ENCODE measurements at places on chromosomes 3 and 15.

DNA sequence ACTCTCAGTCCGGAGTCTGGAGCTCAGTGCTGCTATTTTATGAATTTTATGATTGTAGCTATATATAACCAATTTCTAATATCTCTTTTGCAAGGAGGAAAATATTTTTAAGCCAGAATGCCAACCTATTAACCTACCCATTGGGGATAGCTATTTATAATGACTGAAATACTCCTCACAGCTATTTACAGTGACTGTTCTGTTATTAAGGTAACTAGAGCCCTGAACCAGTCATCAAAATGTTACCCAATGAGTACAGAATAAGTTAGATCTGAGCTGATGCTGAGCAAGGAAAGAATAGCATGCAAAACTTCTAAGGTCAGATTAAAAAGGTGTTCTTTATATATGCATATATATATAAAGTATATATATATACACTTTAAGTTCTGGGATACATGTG, 79.6 kb upstream of the PPP2R3A start:
- DNase-seq = no peak

GRCh38 chr3:70606018-70606417, 293.6 kb upstream of the MDFIC2 start:
- no peak for DNase-seq

DNA sequence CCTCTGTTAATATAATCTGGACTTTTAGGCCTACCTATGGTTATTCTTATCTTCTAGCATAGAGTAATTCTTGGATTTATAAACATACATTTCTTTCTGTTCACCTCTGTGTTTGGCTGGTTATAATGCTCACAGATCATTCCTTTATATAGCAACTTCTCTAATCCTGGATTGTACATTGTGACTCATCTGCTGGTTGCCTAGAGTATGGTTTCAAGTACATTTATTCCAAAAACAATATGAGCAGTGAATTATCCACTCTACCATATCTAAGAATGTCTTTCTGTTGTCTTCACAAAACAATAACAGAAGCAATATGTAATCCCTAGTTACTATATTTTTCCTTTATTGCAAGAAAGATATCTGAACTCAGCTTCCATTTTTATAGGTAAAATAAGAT, 35.3 kb downstream of the FSIP1 start:
- no peak for DNase-seq

- DNase-seq = no peak
Measured at GRCh38 chr3:30495172-30496065, 111.0 kb upstream of the TGFBR2 start.

GRCh38 chr3:46987743-46988401, 8.4 kb downstream of the NBEAL2 start:
- DNase-seq = no peak

DNA sequence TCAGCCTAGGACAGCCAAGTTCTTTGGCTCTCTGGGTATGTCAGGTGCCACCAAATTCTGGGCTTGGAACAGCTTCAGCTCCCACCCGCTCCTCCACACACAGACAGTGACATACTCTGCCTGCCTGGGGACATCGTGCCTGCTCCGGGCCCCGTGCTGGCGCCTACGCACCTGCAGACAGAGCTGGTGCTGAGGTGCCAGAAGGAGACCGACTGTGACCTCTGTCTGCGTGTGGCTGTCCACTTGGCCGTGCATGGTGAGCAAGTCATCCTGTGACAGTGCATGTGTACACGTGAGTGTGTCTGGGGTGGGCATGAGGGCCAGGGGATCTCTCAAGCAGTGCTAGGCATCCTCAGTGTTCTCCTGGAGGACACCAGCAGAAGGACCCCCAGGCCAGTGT, 922 bp downstream of the IL17RC start:
- no peak for DNase-seq

DNA sequence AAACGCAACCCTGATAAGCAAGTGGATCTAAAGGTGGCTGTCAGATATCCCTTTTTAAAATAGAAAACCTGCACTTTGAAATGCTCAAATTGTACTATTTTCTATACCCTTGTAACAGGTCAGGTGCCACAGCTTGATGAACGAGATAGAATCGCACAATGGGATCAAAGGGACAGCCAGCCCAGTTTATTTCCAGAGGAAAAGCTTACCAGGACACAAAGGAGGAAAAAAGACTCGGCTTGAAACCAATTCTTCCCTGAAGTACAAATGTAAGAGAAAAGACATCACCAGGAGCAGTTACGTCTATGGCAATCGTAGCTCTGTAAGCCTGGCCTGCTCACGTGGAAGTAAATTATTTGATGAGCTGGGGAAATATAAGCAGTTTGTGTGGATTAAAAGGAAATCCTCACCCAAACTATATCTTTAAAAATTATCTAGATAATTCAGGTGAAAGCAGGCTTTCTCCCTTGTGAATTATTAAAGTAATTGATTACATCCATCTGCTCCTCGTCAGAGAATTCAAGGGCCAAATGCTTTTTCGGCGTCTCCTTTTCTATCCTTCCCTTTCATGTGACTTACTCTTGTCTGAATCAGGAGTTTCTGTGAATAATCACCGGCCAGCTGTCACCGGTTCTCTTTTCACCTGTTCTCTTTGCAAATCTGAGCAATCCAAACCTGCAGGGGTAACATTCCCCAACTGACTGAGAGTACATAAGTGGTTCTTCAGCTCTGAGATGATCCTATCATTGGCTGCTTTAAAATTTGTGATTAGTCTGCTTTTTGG, 339.2 kb upstream of the ONECUT1 start:
- DNase-seq = no peak

GRCh38 chr3:127443581-127444375, 146.8 kb downstream of the TPRA1 start:
- DNase-seq = no peak

DNA sequence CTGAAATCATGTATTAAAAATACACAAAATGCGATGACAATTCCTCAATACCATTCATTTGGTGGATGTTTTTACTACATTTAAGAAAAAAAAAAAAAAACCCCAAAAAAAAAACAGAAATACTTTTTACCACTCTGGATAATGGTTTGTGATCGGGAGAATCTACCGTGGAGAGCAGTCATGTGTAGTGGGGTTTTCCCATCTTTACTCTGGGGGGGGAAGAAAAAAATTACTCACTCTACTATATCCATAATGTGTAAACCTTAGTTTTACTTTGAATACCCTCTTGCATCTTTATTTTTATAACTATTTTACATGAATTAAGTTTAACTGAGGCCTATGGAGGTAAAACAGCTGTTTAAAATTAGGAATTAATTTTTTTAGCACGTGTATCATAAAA, 83.3 kb downstream of the ANKRD28 start:
- no peak for DNase-seq

DNA sequence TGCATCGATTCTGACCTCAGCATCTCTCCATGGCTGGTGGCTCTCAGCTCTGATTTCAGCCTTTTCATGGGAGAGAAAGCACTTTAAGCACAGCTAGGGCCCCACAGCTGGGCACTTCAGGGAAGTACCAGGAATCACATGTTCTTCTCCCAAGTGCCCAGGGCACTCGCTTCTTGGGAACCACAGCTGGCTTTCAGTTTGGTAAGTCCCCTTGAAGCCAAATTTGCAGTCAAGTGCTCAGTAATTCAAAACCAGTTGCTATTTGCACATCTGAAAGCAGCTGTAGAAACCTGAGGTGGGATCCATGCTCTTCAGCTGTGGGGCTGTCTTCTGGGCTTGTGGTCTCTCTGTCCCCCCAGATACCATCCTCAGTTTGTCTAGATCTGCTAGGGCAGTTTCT, 12.8 kb downstream of the GABRA5 start:
- no peak for DNase-seq

DNA sequence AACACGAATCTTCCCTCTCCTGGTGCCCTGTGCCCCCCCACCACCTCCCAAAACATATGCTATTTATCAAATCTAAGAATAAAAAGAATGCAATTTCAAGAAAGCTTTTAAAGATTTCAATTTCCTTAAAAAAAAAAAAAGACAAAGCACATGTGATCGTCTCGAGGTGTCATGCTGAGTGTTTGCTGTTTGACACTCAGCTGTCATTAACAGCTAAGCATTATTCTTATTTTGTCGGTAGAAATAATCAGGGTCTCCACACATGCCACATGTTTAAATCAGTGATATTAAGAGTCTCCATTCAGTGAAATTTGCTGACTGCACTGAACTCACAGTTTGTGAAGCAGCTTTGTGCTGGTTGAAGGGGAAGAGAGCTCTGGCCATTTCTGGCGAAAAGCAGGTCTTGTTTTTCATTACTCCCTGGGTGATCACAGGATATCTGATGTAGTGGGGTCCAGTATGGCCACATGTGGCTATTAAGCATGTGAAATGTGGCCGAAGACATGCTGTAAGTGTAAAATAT, 281.8 kb downstream of the SATB1 start:
- DNase-seq = no peak

DNA sequence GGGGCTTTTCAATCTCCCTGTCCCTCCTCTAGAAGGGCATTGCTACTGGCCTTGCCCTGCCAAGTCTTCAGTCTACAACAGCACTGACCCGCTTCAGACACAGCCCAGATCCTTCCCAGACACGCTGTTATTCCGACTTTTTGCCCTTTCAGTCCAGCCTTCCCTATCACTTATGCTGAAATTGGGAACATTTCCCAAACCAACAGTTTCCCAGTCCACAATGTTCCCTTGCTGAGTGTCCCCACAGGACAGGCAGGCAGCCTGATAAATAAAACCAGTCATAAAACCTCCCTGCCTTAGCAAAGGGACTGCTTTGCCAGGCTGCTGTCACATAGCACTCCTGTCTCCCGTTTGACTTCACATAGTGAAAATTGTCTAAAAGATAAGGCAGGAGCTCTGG, 43.5 kb downstream of the GOLGA6L2 start:
- no peak for DNase-seq

DNA sequence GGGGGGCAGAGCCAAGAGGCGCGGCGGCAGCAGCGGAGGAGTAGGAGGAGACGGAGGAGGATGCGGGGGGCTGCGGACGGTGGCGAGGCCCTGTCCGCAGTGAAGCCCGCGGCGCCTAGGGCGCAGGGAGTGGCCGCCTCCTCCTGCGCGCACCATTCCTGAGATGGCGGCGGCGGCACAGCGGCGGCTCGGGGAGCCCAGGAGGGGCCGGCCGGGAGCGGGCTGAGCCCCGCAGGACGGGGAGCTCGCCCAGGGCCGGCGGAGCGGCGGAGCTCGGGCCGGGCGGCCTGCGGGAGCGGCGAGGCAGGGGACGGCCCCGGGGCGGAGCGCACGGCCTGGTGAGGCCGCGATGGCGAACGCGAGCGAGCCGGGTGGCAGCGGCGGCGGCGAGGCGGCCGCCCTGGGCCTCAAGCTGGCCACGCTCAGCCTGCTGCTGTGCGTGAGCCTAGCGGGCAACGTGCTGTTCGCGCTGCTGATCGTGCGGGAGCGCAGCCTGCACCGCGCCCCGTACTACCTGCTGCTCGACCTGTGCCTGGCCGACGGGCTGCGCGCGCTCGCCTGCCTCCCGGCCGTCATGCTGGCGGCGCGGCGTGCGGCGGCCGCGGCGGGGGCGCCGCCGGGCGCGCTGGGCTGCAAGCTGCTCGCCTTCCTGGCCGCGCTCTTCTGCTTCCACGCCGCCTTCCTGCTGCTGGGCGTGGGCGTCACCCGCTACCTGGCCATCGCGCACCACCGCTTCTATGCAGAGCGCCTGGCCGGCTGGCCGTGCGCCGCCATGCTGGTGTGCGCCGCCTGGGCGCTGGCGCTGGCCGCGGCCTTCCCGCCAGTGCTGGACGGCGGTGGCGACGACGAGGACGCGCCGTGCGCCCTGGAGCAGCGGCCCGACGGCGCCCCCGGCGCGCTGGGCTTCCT, at the start of gene GPR27:
TSS of gene GPR27 (plus strand) at position 155 of the 909 bp plus-strand sequence. CDS start at position 350, 195 bp downstream.
- no peak for DNase-seq

DNA sequence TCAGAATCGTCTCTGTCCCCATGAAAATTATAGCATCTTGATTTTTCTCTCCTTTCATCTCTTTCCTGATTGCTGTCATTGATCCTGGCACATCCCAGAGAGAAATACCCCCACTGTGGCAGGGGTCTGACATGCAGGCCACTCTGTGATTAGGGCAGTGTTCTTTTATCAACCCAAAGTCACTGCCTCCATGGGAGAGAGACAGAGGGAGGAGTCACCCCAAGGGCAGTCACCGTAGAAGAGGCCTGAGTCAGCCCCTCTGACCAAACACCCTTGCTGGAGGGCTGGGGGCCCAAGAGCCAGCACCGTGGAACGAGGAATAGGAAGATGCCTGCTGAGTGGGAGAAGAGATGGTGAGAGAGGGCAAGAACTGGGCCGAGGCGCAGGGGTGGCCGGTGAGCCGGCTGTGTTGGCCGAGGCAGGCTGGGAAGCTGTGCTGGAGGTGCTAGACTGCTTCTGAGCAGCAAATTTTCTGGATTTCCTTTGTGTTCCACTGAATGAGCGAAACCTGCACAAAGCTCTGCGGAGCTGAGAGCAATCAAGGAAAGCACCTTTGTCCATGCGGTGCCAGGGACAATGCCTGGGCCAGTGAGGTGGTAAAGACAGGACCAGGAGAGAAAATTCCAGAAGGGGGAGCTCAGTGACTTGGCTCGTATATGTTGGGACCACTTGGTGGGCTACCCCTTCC, 103.8 kb downstream of the ADCY5 start:
- no peak for DNase-seq

DNA sequence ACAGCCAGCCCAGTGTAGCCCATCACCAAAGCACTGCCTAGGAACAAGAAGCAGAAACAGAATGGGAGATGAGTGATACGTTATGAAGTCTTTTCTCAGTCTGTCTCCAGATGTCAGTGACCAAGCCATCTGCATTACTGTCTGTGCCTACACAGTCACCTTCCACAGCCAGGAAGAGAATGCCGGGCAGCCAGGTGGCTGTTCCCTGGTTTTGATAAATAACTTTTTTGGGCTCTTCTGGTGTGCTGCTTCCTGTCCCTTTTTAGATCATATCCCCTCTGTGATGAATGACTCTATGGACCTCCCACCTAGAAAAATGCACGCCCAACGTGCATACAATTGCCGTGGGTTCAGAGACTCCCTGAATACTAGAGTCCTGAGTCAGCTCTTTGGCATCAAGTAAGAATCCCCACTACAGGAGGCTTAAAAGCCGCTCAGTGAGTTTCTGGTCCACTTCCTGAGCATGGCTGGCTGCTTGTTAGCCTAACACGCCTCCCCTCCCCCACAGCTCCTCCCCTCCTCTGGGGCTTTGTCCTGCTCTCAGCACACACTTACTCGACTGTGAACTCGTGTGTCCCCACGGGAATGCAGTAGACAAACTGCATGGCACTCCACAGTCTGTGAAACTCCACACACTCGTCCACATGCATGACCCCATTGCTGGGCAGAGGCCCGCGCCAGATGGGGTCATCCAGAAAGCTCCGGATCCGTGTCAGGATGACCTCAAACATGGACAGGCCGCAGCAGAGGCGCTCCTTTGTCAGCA, 34.7 kb downstream of the NIPA2 start:
- no peak for DNase-seq

GRCh38 chr3:106245400-106245799, 376.6 kb upstream of the CBLB start:
- no peak for DNase-seq

- no peak for DNase-seq
Measured at GRCh38 chr3:45890405-45890804, 4.1 kb downstream of the CCR9 start.

- DNase-seq = no peak
Measured at GRCh38 chr15:76935620-76936019, 4.1 kb downstream of the RCN2 start.

- no peak for DNase-seq
Measured at GRCh38 chr3:3560591-3561311, 238.5 kb upstream of the LRRN1 start.

Measured in NCI-H1694 (cell line).